Stimulated activated CD4-positive, alpha-beta T cell treated with anti-CD3 and anti-CD28 coated beads, Interleukin-2, amount 100 ng/mL, for 48 hours (primary cell): ENCODE measurements at places on chromosomes 7 and 10.

- no peak for DNase-seq
These were observed 30.6 kb downstream of the ADARB2 start for GRCh38 chr10:1706711-1707110.

DNA sequence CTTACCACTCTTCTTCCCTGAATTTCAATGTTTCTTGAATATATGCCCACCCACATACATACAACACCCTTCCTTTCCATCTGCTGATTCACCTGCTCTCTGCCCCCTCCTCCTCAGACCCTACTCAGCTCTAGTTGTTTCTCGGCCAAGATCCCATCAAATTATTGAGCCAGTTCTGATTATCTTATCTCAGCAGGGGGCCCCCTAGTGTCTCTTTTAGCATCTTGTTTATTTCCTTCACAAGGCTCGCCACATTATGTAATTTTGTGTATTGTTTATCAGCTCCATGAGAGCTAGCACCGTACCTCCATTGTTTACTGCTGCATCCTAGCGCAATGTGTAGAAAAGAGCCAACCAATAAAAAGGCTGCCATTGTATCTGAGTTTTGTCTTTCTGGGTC, 71.9 kb downstream of the FAM13C start:
- no peak for DNase-seq

DNA sequence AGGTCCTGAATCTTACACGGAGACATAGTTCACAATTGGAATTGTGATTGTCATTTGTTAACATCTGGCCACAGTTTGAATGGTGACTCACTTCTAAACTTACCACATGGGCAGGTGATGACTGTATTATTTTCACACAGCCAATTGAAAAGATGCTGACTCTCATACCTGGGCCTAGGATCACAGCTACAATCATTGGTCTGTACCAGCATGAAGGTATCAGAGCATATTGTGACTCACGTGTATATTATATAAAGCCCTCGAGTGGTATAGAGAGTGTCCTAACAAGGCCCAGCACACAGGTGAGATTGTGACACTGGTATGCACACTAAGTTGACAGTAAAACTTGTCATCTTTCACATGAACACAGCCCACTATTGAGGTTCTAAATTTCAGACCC, 9.4 kb upstream of the ZNF107 start:
- DNase-seq, result no peak

GRCh38 chr7:34073676-34074075, 168.3 kb downstream of the BMPER start:
- DNase-seq, result no peak

GRCh38 chr10:637221-637620, 52.2 kb downstream of the DIP2C start:
- DNase-seq, result no peak

DNA sequence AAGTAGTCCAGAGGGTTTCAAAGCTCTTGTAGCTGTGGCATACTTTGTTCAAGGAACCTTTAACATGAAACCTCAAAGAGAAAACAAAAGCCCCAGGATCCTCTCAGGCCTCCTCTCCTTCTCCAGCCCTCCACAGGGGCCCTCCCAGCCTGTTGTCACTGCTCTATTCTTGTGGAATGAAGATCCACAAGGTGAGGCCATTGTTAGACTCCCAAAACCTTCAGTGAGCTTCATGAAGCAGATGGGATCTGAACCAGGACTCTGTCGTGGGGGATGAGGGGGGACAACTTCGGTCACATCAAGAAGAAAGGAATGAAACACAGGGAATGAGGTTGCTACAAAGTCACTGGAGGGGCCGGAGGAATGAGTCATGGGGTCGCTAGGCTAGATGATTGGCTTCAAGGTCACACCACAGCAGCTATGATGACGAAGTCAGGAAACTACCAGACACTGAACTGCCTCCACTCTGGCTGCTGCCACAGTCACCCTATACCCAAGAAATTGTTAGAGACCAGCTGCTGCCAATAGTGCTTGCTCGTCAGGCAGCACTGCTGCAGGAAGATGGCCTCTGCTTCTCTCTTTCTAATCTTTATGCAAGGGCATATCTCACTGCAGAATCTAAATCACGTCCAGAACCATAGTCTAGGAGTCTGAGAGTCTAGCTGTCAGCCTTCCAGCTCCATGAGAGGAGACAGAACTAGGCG, 208.8 kb downstream of the HIBADH start:
- DNase-seq, result no peak

DNA sequence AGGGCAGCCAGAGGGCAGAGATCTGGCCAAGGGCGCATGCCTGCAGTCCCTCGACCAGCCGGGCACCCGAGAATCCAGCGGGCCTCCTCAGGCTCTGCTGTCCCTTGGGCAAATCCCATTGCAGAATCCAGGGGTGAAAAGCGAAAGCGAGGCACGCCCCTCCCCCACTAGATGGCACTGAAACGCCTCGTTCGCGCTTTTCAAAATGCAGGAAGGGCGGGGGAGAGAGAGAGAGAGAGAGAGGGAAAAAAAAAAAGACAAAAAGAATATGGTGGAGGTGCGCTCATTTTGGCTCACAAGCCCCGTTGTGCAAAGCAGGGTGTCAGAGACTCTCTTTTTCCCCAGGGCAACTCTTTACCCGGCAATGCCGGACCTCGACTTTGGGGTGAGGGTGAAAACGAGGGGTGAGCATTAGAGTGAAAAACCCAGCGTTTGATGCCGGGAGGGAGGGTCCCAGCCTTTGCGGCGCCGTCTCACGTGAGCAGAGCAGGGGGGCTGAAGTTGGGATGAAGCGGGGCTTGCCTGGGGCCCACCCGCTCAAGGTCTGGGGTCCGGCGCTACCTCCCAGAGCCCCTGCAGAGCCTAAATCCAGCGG, 2.5 kb upstream of the TMEM178B start:
- peak; percentile 42 for DNase-seq

- DNase-seq, result no peak
These were observed 18.8 kb downstream of the TMEM196 start for GRCh38 chr7:19754521-19755116.

- DNase-seq, result no peak
These were observed 2.0 kb downstream of the FLNC start for GRCh38 chr7:128831994-128832879.

GRCh38 chr10:63084690-63085382, 48.3 kb upstream of the NRBF2 start:
- no peak for DNase-seq

GRCh38 chr10:124066781-124067714, 26.4 kb downstream of the CHST15 start:
- DNase-seq, result no peak

DNA sequence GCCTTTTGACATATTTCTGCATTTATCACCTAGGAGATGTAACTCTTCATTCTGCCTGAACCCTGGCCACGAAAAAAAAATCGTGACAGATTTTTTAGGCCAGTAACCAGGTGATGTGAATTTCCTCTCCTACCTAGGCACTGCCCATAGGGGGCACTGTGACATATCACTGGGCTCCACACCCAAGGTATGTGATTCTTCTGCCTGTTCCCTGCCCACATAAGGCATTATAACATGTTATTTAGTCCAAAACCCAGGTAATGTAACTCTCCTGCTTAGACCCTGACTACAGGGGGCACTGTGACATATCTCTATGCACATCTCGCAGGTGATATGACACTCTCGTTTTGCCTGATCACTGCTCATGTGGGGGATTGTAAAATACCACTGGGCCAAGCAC, 29.5 kb upstream of the ZNF107 start:
- no peak for DNase-seq

- DNase-seq, result no peak
These were observed 724.5 kb upstream of the POT1 start for GRCh38 chr7:125654076-125654475.

- no peak for DNase-seq
These were observed 83.5 kb upstream of the KMT2C start for GRCh38 chr7:152519290-152519689.

DNA sequence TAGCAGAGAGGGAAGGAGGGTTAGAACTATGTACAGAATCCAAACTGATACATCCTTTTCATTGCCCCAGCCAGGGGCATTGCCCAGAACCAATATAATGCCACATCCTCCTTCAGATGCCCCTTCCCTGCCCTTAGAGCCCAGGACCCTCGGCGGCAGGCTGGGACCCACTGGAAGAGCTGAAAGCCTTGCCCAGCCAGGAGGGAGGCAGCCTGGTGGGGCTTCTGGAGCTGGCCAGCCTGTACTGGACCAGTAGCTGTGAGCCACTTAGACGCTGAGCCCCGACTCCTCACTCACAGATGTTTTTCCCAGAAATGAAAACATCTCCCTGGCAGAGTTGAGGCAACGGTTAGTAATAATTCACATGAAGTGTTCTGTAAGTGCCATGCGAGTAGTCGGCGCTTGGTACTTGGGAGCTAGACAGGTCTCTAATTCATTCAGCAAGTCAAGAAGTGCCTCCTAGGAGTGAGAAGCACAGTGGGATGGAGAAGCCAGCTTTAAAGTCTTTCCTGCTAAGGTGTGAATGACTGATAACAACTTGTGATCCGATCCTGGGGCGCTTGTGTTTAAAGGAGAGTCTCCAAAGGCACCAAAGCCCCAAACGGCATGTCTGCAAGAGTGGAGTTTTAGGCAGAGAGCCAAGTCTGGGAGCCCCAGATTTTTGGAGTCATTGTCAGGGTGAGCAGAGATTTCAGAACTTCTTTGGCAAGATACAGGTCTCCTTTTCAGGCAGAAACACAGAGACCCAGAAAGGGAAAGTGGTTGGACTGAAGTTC, 9.8 kb downstream of the VSIR start:
- no peak for DNase-seq

- DNase-seq, result no peak
These were observed 26.9 kb downstream of the SPOCK2 start for GRCh38 chr10:72061491-72061890.

DNA sequence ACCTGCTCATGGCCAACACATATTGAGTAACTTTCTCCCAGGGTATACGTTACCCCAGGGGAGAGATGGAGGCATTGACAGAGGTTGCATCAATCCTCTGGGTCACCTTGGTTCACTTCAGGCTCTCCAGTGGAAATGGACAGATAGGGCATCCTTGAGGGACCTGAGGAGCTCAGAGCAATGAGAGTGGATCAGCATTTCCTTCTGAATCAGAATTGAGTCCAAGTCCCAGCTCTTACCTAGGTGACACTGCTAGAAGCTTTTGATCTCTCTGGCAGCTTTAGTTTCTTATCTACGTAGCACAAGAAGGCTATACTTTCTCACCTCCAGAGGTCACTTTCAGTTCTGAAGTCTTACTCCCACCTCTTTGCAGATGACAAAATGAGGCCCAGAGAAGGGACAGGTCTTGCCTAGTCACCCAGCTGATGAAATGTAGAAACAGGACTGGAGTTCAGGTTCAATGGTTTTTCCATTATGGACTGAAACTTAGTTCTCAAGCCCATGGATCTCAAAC, 35.2 kb downstream of the PANK1 start:
- DNase-seq, result no peak

- no peak for DNase-seq
These were observed 13.5 kb downstream of the CALD1 start for GRCh38 chr7:134792968-134793367.

DNA sequence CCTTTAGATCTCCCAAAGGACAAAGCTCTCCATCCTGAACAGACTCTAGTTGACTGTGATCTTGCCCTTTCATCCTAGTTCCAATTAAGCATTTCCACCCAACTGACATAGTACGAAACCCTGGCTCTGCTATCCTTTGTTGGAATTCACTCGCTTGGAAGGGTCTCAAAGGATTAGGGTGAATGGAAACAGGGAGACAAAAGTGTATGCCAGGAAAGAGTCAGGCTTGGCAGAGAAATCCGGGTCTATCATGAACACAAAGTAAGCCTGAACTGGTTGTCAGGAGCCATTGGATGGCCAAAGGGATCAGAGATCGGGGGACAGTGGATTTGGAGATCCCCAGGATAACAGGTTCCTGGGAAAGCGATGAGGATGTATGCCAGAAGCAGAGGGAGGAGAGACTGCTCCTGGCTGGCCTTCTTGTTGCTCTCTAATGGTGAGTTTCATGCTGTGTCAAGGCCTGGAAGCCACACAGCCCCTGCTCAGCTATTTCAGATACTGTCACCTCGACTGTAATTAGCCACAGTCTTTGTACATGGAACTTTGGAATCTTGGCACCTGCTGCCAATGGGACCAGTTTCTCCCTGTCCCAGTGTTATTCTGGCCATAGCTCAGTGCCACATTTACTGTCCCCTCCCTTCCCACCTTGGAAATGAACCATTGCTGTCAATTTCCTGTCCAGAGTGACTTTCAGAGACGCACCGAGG, 1168.7 kb upstream of the AUTS2 start:
- no peak for DNase-seq

- DNase-seq, result no peak
These were observed 4.1 kb upstream of the TLX1 start for GRCh38 chr10:101126684-101127628.

- no peak for DNase-seq
These were observed 150.2 kb downstream of the DGKB start for GRCh38 chr7:14752301-14752700.

- DNase-seq, result no peak
These were observed 19.1 kb downstream of the PI4K2A start for GRCh38 chr10:97659589-97659988.

GRCh38 chr10:17134737-17135260, 5.2 kb upstream of the CUBN start:
- no peak for DNase-seq

GRCh38 chr7:131621652-131622051, 65.2 kb upstream of the PODXL start:
- DNase-seq, result no peak

DNA sequence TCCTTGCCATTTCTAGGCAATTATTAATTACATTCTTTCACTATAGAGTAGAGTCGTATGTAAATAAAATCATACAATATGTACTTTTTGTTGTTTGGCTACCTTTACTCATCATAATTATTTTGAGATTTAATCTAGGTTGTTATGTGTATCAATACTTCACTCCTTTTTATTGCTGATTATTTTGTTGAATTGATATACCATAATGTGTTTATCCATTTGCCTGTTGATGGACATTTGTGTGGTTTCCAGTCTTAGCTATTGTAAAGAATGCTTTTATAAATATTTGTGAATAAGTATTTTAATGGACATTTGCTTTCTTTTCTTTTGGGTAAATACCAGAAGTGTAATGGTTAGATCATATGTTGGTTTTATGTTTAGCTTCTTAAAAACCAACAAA, 174.0 kb downstream of the RAMP3 start:
- no peak for DNase-seq

GRCh38 chr10:68925489-68925888, 24.4 kb downstream of the DDX50 start:
- DNase-seq, result no peak

GRCh38 chr7:41709621-41710020, 6.7 kb upstream of the INHBA start:
- no peak for DNase-seq

GRCh38 chr10:24255115-24255880, 46.4 kb downstream of the KIAA1217 start:
- no peak for DNase-seq

GRCh38 chr10:127855591-127855881, 37.2 kb downstream of the CLRN3 start:
- DNase-seq, result no peak

DNA sequence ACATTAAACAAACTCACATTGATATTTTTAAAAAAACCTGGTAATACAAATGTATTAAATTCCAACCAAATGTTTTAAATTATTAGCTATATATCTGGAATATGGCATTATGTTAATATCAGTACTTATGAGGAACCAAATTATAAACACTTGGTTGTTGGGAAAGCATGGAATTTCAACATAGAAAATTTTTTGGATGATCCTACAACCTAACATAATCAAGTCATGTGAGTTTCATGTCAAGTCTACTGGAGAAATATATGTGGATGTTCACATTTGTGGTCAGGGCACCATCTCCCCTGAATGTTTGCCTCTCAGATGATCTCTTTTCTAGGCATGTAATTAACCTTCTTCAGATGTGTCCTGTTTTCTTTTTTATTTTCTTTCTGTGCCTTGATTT, 5.2 kb upstream of the POT1 start:
- no peak for DNase-seq
